BJ (cell line): ENCODE measurements at places on chromosomes 2 and 18. TPM values are rescaled to one million over a fixed set of nuclear protein-coding genes. Genes with fewer than 3 reads are reported as not detected.

GRCh38 chr2:207825978-207826377, 56.3 kb upstream of the FZD5 start:
- DNase-seq: no peak

Gene LCT
- not detected in 2 replicates for polyA plus RNA-seq

GRCh38 chr18:38688416-38688815, 1122.8 kb upstream of the CELF4 start:
- DNase-seq: no peak

Gene CGREF1
- 4.8 and 6.9 TPM in 2 replicates for polyA plus RNA-seq

Gene COL6A3
- polyA plus RNA-seq: 522 and 695 TPM in 2 replicates
